Stimulated activated CD4-positive, alpha-beta T cell treated with anti-CD3 and anti-CD28 coated beads, Interleukin-12 subunit alpha, Interleukin-12 subunit beta, amount 100 ng/mL, for 48 hours (primary cell): ENCODE measurements at places on chromosomes 3 and 15.

DNA sequence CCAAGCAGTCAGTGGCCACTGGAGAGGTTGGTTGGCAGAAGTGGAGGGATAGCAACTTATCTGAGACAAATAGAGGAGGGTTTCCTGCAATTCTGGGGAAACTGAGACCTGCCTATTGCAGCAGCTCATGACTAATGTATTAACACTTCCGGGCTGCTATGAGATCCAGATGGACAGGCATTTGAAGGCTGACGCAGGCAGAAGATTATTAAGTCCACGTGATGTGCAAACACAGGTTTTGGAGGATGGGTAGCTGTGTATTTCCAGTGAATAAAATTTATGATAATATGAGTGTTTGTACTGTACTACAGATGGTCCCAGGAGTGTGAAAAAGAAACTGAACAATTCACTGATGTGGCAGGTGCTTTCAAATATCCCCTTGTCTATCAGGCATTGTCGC lies 28.5 kb upstream of the CFAP161 start:
- DNase-seq, result no peak

- no peak for DNase-seq
Observed at GRCh38 chr3:45269952-45270351, 43.9 kb upstream of the TMEM158 start.

DNA sequence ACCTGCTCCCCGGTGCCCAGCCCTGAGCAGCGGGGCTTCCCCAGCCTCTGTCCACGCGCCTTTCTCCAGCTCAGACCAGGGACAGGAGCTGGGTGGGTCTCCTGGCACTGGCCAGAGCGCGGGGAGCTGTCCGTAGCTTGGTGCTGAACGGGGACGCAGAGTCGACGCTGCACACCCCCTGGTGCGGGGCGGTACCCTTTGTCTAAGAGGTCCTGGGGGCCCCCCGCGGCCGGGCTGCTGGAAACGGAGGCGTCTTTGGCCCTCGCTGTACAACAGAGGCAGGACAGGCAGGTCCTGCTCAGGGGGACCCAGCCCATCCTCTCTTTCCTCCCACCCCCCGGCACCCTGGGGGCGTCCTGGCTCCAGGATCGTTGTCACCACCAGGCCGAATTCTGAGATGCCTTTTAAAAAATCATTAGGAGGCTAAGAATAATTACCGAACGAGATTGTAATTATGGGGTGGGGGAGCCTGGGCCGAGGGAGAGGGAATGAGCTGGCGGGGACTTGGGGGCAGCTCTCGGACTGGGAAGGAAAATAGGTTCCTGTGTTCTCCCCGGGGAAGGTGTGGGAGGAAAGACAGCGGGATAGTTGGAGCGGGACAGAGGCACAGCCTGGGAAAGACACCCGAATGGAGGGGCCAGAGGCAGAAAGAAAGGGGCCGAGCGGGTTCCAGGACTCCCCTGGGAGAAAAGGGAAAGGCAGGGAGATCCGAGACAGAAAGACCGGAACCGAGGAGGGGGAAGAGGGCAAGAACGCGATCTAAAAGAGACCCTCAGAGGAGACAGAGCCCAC lies 4.1 kb upstream of the SKOR1 start:
- DNase-seq, result no peak

DNA sequence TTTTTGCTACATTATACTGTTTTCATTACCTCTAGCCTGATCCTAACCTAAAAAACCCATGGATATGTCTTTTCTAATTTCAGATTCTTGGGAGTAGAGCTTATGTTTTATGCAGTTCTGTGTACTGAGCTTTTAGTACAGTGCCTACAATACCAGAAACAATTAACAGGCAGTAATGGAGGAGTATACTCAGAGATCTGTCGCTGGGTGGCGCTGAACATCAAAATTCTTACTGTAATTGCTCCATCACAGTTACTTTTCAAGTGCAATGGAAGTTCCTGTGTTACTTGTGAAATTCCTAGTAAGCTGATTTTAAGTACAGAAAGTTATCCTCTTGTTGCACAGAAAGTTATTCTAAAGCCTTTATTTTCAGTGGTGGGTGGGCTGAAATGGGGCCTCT lies 66.9 kb downstream of the RNF13 start:
- DNase-seq, result no peak

DNA sequence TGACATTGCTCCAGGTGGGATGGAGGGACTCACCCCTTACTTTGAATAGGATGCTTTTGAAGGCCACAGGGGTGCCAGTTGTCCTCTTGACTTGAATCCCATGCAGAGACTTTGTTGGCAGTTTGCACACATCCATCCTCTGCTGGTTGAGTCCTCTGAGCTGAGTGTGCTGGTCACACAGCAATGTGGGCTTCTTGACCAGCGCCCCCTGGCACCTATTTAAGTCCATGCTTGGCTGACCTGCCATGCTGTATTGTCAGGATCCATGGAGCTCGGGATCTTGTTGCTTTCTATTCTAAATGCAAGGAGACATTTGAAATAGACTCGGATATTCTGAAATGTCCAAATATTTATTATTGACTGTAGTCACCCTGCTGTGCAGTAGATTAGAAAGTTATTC lies 19.8 kb downstream of the RAB7A start:
- DNase-seq, result no peak

- no peak for DNase-seq
Observed at GRCh38 chr15:80530737-80531365, 126.7 kb downstream of the ARNT2 start.

- DNase-seq, result no peak
Observed at GRCh38 chr3:195466251-195466650, 23.4 kb upstream of the ACAP2 start.

DNA sequence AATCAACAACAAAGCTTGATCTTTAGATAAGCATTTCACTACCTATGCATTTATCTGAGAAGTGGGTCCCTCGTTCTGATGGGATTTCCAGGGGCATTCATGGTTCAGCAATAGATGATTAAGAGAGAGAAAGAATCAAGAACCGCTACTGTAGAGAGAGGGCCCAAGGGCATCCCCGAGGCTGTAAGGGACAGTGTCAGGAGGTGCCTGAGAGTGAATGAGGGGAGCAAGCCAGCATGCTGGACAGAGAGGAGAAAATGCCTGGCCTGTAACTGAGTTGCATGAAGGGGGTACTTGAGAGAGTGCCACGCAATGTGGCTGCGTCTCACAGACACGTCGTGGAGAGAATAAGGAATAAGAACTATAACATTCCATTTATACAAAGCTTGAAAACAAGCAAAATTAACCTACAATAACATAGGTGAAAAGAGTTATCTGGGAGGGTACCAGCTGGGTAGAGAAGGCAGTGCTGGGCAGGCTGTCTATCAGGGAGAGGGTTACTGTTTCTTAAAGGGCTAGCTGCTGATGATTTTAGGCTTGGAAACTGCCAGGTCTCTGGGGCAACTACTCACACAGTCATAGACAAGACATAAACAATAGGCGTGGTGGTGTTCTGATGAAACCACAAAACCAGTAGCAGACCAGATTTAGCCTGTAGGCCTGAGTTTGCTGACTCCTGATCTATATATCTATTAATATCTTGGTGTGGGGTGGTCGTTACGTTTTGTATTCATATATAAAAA lies 374.6 kb upstream of the CFAP20DC start:
- no peak for DNase-seq
